ENCODE measurements at places on chromosomes 3 and 15.

DNA sequence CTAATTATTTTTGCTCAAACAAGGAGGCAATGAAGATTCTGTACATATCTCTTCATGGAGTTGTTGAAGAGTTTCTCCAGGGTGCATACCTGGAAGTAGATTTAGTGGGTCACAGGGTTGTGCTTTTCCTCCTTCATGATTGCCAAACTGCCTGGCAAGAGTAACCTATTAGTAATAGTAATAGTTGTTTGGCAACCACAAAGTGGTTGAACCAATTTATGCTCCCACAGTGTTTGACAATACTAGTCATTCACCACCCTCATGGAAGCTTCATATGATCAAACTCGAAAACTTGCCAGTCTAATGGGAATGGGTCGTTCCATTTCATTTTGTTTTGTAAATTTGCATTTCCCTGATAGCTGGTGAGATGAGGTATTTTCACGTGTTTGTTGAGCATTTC, 57.8 kb downstream of the TLE3 start:
- DNase-seq: no peak

DNA sequence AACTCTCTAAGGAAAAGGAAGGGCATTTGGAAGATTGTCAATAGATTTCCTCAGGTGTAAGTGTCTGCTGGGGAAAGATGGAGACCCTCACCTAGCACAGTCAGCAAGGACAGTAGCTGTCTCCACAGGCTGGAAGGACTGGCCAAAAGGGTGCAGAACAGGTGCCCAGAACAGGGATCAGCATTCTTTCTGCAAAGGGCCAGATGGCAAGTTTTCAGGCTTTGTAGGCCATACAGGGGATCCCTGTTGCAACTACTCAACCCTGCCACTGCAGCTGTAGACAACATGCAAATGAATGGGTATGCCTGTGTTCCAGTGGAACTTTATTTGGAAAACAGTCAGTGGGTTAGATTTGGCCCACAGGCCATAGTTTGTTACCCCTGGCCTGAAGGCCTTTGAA, 8.1 kb downstream of the AGBL1 start:
- DNase-seq: no peak

GRCh38 chr15:93029214-93029835, 59.7 kb downstream of the RGMA start:
- DNase-seq: no peak

- DNase-seq: no peak
Observed at GRCh38 chr3:55686426-55687254, 199.5 kb upstream of the WNT5A start.

GRCh38 chr15:80957556-80957955, 32.1 kb downstream of the MESD start:
- DNase-seq: no peak
